Effector CD4-positive, alpha-beta T cell (primary cell): ENCODE measurements at places on chromosomes 4 and X.

- no peak for DNase-seq
Measured at GRCh38 chr4:65193985-65194384, 476.3 kb downstream of the EPHA5 start.

DNA sequence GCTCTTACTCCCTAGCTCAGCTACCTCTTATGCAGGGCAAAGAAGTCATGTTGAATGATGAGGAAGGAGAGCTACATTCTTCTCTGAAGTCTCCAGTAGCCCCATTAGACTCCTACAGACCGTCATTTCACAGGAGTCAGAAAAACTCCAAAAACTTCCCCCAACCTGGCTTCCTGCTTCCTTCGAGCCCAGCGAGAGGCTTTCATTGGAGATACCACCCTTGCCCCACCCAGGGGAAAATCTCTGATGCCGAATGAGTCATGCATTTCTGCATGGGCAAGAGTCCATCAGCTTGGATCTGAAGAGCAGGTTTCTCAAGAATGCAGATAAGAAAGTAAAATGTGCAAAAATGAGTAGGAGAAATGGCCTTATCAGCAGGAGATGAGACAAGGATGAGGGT lies 53.0 kb downstream of the ARSF start:
- no peak for DNase-seq

DNA sequence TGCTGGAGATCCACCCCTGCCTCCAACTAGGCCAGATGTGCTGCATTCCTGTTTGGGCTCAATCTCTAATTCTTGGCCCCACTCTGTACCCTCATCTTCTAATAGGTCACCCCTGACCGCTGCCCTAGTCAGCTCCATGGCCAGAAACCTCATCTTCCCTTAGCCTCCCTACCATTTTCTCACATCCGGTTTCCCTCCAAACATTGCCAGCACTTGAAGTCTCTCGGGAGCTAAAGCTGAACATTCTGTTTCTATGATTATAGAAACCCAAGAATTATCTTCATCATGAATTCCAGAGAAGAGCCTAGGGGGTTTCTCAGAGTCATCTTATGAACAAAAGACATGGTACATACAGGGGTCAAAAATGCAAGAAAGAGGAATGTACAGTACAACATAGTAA lies 179.7 kb downstream of the AMELX start:
- DNase-seq = no peak

DNA sequence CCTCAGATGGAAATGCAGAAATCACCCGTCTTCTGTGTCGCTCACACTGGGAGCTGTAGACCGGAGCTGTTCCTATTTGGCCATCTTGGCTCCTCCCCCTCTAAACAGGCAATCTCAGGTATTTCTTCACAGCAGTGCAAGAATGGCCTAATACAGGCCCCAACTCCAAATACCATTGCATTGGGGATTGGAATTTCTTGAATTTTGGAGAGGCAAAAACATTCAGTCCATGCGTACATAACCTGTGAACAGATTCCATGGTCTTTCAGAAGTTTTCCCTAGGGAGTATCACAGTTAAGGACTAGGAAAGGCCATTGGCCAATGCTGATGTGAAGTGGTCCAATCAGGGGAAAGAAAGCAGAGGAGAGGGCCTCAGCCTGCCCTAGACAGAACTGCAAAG lies 128.2 kb upstream of the NOCT start:
- DNase-seq = no peak

GRCh38 chr4:147576084-147576483 lies 41.1 kb upstream of the TMEM184C start:
- DNase-seq = no peak

GRCh38 chr4:40581254-40582140 lies 48.2 kb downstream of the RBM47 start:
- no peak for DNase-seq

- DNase-seq = no peak
Measured at GRCh38 chrX:22150371-22150770, 118.2 kb downstream of the PHEX start.

- no peak for DNase-seq
Measured at GRCh38 chr4:162422312-162422711, 258.5 kb upstream of the FSTL5 start.

DNA sequence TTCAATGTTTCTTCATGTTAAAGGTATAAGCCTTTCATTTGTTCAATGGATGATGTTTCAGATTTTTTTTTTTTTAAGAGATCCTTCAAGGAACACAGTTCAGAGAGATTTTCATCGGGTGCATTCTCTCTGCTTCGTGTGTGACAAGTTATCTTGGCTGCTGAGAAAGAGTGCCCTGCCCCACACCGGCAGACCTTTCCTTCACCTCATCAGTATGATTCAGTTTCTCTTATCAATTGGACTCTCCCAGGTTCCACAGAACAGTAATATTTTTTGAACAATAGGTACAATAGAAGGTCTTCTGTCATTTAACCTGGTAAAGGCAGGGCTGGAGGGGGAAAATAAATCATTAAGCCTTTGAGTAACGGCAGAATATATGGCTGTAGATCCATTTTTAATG lies 75.8 kb downstream of the NPNT start:
- no peak for DNase-seq

GRCh38 chr4:183783991-183784553 lies 121.0 kb upstream of the STOX2 start:
- DNase-seq = no peak

DNA sequence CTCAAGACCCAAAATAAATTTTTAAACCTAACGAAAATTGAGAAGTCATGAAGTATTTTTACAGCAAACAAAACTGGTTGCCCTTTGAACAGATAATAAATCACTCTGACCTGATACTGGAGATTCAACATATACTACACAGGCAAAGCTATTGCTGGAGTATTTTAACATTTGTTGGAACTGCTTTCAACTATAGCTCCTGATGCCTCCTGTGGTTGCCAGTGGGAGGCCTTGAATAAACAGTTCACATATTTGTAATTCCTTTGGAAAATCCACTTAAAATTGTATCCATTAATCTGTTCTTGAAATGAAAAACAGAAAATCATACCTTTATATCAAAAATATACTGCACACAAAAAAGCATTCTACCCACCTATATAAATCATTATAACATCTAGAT lies 605.1 kb downstream of the KCTD8 start:
- no peak for DNase-seq

DNA sequence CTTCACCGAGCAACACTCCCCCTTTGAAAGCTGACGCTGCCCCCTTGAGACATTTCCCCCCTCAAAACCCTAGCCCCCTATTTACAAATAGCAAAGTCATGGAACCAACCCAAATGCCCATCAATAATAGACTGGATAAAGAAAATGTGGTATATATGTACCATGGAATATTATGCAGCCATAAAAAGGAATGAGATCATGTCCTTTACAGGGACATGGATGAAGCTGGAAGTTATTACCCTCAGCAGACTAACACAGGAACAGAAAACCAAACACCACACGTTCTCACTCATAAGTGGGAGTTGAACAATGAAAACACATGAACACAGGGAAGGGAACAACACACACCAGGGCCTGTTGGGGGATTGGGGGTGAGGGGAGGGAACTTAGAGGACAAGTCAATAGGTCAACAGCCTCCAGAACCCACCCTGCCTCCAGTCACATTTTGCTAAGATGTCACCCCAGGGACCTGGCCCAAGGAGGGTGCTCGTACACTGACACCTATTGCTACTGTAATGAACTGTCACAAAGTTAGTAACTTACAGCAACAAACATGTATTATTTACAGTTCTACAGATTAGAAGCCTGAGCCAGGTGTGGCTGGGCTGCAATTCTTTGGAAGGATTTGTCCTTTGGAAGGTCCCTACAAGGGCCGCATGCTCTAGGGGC lies 20.6 kb downstream of the SCD5 start:
- DNase-seq = no peak

- DNase-seq = no peak
Measured at GRCh38 chr4:172514011-172514410, 654.6 kb upstream of the GALNT7 start.

- DNase-seq = no peak
Measured at GRCh38 chrX:17537723-17538243, 162.8 kb downstream of the NHS start.

- no peak for DNase-seq
Measured at GRCh38 chr4:168843635-168844034, 166.4 kb downstream of the CBR4 start.

DNA sequence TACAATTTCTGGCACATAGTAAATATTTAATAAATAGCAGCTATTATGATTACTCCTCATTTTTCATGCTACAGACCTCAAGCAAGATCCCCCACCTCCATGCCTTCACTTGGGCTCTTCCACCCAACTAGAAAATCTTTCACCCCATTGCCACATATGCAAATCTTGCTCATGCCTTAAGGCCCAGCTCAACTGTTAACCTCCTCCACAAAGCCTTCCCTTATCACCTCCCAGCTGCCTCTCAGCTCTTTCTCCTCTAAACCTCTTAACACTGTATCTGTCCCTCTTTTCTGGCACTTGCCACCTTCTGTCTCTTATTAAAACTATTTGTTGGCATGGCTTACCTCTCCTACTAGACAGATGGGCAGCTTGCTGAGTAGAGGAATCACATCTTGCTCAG lies 51.5 kb downstream of the PJA1 start:
- no peak for DNase-seq

- no peak for DNase-seq
Measured at GRCh38 chr4:86660401-86660800, 66.3 kb downstream of the PTPN13 start.
